COLO829 (cell line): ENCODE measurements at places on chromosomes 4 and X.

DNA sequence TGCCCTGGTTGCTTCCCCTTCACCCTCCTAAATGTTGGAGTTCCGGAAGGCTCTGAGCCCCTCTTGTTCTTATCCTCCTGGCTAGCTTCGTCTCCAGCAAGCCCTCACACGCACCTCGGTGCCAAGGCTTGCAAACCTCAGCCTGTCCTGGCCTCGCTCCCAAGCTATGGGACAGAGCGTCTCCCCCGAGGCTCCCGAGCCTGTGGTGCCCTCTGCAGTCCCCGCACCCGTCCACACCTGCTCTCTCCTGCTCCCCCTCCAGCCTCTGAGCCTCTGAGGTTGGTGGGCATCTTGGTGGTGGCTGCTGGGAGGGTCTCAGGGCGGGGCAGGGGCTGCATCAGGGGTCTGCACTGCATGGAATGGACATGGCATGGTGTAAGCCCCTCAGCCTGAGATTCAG, 63.2 kb downstream of the TRMT44 start:
- DNase-seq: no peak

DNA sequence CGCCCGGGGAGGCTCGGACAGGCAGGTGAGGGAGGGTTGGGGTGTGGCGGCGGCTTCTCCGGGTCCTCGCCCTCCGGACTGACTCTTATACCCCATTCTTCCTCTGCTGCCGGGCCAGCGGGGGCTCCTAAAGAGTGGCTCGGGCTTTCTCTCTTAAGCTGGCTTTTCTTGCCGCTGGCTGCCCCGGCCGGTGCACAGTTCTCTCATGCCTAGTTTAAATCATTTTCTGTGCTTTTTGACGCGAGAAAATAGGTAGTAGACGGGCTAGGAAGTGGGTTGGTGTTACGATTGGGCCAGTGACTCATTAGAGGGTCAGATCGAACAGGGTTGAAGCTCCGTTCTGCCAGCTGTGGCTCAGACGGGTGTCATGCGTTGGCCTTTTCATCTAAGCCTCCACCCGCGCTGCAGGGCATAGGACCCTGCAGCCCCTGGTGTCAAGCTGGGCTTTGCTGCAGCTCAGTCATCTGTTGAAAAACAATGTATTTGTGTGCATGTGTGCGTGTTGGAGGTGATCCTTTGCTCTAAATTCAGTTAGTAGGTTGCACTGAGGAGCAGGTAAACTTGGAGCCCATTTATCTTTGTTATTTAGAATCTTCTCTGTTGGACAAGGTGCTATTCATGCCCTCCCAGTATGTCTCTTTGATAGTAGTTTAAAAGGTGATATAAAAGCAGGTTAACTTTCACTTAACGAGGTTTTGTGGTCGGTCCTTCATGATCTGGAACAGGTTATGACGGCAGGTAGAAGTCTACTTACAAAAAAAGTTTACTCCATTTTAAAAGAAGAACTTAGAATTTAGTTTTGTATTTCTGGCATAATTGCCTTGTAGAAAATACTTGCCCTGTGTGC, 802 bp downstream of the BMP2K start:
- peak; percentile 29 for DNase-seq

GRCh38 chr4:47617607-47618006, 132.5 kb downstream of the ATP10D start:
- DNase-seq: no peak

DNA sequence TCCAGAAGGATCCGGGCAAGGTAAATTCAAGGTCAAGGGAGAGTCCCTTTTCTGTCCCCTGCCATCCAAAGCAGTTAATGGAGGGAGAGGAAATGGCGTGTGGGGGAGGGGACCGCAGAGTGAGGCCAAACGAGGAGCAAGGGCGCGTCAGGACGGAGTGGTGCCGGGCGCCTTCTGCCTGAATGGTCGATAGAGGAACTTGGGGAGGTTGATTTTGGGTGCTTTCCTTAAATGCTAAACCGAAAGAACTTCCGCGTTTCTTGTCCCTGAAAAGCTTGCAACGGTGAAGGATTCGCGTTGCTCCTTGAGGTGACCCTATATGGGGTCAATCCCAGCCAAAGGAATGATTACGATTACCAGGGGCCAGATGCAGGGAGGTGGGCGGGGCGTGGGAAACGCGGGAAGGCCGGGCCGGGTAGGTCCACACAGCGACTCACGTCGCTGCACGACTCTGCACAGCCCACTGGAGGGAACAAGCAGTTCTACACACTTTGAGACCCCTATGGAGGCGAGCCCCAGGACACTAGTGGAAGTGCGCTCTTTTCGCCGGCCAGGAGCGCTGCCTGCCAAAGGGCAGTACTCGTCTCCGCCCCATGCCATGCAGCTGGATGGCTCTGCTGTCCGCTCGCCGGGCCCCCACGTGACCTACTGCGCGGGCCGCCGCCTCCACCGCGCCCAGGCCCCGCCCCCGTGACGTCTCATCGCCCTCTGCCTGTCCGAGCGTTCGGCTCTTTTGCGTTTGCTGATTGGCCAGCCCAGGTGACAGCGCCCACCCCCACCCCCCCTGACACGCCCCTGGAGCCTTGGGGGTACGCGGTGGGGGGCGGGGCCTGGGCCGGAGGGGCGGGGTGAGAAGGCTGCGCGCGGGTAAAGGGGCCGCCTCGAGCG, 452 bp upstream of the GK start:
- peak; percentile 88 for DNase-seq

DNA sequence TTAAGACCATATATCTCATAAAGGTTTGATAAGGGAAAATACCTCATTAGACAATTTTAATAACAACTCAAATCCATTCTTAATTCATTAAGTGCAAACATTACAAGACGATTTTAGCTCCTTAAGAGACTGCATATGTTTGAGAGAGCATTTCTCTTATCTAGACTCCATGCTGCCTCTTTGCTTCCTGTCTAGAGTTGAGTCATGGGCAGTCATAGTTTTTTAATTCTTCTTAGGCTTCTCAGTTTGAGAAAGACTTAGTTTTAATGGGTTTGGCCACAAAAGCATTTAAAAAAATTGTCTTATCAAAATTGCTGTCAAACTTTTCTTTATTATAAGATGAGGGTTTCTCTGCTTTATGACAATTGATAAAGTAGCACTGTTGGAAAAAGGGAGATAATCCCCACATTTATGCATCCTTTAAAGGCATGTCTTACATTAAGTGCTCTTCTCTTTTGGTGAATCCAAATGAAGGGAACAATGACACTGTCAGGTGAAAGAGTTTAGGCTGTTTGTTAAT, 713.4 kb downstream of the PCDH18 start:
- DNase-seq: no peak

DNA sequence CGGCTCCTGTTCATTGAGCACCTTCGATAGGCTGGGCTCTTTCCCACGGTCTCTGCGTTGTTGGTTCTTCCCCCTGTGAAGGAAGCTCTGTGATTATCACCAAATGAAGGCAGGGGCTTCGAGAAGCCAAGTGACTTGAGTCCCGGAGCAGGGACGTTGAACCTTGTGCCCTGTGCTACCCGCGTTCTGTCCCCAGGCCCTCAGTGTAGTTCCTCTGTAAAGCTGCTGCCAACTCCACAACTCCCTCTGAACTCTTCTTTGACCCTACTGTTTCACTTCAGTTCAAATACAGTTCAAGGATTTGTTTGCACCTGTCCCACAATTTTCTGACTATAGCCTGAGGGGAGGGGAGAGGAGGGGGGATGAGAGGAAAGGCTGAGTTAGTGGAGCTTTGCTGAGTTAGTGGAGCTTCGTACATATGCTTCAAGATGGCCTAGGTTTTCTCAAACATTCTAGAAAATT, 635 bp upstream of the PHF8 start:
- no peak for DNase-seq

DNA sequence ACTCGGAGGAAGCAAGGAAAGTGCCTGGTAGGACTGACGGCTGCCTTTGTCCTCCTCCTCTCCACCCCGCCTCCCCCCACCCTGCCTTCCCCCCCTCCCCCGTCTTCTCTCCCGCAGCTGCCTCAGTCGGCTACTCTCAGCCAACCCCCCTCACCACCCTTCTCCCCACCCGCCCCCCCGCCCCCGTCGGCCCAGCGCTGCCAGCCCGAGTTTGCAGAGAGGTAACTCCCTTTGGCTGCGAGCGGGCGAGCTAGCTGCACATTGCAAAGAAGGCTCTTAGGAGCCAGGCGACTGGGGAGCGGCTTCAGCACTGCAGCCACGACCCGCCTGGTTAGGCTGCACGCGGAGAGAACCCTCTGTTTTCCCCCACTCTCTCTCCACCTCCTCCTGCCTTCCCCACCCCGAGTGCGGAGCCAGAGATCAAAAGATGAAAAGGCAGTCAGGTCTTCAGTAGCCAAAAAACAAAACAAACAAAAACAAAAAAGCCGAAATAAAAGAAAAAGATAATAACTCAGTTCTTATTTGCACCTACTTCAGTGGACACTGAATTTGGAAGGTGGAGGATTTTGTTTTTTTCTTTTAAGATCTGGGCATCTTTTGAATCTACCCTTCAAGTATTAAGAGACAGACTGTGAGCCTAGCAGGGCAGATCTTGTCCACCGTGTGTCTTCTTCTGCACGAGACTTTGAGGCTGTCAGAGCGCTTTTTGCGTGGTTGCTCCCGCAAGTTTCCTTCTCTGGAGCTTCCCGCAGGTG, 637 bp downstream of the AR start:
- DNase-seq: no peak

DNA sequence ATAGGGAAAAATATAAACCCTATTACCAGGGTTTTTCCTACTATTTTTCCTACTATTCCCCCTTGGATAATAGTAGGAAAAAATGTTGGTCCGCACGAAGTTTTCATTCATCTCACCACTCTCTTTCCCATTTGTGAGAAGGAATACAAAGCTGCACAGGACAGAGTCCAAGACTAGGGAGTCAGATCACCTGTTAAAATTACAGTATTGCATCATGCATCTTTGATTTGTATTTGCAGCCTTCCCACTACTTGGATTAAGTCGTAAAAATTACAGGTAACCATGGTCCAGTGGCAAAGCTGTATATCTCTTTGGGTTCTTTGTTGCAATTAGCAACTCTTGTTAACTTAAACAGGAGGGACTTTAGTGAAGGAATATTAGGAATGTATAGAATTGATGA, 121.5 kb downstream of the FNIP2 start:
- no peak for DNase-seq

- peak; percentile 40 for DNase-seq
Measured at GRCh38 chr4:118816538-118817177, 19.3 kb downstream of the SEC24D start.

- DNase-seq: no peak
Measured at GRCh38 chrX:69195192-69195591, 29.9 kb upstream of the PJA1 start.

GRCh38 chr4:110309675-110310074, 111.3 kb upstream of the ELOVL6 start:
- no peak for DNase-seq

- no peak for DNase-seq
Measured at GRCh38 chr4:39642885-39643552, 4.4 kb upstream of the SMIM14 start.

DNA sequence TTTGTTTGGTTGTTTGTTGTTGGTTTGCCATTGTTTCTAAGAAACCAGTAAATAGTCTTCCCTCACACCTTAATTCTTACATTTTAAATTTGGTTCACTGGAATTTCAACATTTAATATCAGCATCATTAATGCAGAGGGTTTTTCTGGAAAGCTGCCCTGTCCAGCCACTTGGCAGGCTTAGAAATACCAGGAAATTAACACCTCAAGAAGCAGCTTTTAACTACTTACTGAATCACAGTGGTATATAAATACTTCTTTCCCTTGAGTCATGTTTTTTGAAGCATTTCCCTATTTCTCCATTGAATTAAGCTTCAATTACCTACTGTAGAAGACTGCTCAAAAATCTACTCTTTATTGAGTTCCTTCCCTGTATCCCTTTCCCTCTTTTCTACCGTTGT, 1221.1 kb upstream of the ADGRL3 start:
- DNase-seq: no peak

GRCh38 chrX:78075787-78076389, 28.2 kb upstream of the PGK1 start:
- no peak for DNase-seq

DNA sequence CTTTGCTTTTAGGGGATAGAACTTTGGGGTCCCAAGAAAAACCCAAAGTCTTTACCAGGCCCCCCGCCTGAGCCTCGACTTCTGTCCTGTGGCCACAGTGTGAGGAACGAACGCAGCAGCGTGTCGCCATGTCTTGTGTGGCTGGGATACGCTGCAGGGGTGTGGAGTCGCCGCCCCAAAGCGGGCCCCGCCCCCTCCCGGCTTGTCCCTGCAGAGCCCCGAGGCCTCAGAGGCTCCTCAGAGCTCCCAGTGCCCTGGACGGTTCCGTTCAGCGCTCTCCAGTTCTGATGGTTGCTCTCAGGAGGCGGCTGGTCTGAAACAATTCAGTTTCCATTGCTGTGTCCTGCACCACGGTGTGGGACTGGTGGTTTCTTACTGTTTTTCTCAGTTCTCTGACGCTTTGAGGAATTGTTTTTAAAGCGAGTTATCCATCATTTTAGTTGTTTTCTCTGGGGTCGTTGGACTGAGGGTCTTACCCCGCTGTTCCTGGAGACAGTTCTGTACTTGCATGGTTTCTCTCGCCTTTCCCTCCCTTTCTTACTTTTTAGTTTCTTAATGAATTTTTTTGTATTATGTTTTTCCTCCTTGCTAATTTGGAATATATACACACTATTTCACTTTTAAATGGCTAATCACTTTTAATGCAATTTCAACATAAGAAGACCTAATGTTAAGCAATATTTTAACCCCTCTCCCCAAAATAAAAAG, 1.6 kb upstream of the IDUA start:
- DNase-seq: no peak

DNA sequence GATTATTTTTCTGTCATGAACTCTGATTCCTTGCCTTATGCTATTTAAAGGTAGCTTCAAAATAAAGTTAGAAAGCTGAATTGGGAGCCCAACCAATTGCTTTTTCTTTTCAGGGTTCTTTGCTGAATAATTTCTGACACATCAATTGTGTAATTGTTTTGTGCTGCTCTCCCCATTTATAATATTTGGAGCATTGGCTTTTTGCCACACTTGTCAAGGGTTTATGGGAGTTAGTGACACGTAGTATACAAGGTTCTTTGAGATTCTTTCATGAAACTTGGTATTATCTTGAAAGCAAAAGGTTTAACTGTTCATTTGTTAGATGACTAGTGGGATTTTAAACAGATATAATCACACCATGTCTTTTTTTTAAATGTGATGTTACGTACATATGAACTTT, 80.9 kb downstream of the POLA1 start:
- DNase-seq: peak; percentile 35

DNA sequence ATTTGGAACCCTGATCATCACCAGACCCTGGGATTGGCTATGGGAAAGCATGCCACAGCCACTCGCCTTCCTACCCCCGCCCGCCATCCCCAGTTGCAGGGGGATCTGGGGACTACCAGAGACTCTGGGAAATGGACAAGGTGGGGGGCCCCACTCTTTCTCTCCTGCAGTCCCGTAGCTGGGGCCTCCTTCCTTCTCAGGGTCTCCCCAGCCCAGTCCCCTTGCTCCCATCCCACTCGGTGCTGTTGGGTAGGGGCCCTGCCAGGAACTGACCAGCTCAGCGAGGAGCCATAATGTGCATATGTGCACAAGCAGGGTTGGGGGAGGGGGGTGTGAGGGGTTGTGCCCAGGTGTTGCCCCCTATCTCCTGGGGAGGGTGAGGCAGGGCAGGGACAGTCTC, 3.4 kb upstream of the USP11 start:
- no peak for DNase-seq

- DNase-seq: no peak
Measured at GRCh38 chr4:84167093-84167492, 332.0 kb downstream of the NKX6-1 start.
